ENCODE measurements at places on chromosomes 13 and 19.

DNA sequence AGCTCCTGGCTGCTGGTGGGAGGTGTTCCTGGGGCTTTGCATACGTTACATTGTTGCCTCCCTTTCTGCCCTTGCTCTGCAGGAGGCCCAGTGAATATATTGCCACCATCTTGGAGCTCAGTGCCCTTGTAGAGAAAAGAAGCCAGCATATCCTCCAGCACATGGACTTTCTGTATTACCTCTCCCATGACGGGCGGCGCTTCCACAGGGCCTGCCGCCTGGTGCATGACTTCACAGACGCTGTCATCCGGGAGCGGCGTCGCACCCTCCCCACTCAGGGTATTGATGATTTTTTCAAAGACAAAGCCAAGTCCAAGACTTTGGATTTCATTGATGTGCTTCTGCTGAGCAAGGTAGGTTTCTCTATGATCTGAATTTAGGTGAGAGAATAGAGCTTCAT lies 10.5 kb downstream of the CYP4F12 start:
- no peak for DNase-seq

DNA sequence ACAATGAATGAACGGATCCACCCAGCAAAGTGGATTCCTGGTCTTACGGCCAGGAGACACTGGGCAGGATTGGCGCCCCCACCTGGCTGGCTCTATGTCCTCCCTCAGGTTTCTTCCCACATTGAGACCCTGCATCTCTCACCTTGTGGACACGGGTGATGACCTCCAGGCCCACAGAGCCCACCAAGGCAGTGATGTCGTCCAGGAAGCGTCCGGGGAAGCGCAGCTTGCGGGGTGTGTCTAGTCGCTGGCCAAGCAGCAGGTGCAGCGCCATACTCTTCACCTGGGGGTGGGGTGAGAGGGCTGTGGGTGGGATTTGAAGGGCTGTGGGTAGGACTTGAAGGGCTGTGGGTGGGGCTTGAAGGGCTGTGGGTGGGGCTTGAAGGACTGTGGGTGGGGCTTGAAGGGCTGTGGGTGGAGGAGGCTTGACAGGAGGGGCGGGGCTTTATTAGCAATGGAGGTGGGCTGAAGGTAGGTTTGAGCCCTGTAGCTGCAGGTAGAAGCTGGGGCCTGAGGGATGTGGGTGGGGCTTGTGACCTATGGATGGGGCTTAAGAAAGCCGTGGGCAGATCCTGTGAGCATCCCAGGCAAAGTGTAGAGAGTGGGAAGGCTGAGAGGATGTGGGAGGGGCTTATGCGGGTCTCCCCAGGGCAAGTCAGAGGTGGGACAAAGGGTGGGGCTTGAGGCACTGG lies 12.1 kb upstream of the ANGPTL8 start:
- DNase-seq = no peak

- DNase-seq = peak; percentile 36
Measured at GRCh38 chr19:19348266-19348665, 27.6 kb downstream of the MAU2 start.

DNA sequence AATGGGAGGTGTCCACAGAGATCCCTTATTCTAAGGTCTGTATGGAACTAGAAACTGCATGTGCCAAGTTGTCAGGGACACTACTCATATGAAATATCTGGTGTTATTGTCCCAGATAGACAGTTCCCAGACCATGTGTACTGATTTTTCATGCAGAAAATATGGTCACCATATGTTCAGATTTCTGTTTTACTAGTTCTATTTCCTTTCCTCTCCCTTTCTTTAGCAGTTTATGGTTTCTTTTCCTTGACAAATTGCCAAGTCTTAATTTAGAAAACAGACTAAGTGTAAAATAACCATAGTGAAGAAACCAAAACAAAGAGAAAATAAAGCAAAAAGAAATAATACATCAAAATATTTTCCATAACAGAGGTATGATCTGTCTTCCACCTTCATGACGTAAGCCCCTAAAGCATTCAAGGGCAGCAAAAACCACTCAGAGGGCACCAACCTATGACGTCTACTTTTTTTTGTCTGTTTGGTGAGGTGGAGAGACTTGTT lies 248.5 kb downstream of the KCTD12 start:
- no peak for DNase-seq

GRCh38 chr13:49760558-49760957 lies 31.9 kb downstream of the KPNA3 start:
- DNase-seq = no peak

- no peak for DNase-seq
Measured at GRCh38 chr19:39525205-39525604, 7.4 kb downstream of the EID2B start.

- DNase-seq = no peak
Measured at GRCh38 chr13:35469806-35470525, 6.5 kb downstream of the MAB21L1 start.

- no peak for DNase-seq
Measured at GRCh38 chr13:104750377-104750776, 1684.2 kb upstream of the SLC10A2 start.

DNA sequence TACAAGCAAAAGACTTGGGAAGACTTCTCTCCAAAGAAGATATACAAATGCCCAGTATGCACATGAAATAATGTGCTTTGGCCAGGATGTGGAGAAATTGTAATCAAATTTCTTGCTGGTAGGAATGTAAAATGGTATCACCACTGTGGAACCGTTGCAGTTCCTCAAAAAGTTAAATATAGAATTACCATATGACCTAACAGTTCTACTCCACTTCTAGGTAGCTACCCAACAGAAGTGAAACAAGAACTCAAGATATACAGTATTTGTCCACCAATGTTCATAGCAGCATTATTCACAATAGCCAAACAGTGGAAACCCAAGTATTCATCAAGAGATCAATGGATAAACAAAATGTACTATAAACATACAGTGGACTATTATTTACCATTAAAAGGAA lies 95.0 kb upstream of the KLF5 start:
- DNase-seq = no peak

Measured in MCF 10A (cell line).